Naive thymus-derived CD4-positive, alpha-beta T cell (primary cell): ENCODE measurements at places on chromosomes 11 and 22.

- DNase-seq: no peak
Observed at GRCh38 chr11:46570790-46571398, 22.9 kb downstream of the AMBRA1 start.

- DNase-seq: no peak
Observed at GRCh38 chr11:75627906-75628668, 40.8 kb downstream of the MAP6 start.

- peak; percentile 83 for DNase-seq
Observed at GRCh38 chr22:19730655-19731360, 7.5 kb downstream of the GP1BB start.

- DNase-seq: no peak
Observed at GRCh38 chr22:42062506-42063170, 8.0 kb downstream of the NAGA start.

DNA sequence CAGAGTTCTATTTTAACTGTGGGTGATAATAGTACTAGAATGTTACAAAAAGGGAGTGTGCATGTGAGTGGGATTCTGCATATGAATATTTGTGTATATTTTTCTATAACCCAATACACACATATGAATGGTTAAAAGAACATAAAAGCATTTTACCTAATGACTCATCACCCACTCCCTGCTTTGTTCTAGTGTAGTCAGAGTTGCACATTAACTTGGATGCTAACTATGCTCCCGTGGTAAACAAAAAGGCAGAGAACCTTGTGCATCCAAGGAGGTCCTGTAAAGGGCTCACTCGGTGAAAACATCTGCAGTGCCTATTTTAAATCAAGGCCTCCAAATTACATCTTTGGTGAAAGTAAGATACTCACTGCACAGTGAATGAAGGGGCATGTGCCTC is 1289.4 kb downstream of the LRRC4C start:
- DNase-seq: no peak

GRCh38 chr11:2564008-2564530 is 119.3 kb downstream of the KCNQ1 start:
- no peak for DNase-seq

DNA sequence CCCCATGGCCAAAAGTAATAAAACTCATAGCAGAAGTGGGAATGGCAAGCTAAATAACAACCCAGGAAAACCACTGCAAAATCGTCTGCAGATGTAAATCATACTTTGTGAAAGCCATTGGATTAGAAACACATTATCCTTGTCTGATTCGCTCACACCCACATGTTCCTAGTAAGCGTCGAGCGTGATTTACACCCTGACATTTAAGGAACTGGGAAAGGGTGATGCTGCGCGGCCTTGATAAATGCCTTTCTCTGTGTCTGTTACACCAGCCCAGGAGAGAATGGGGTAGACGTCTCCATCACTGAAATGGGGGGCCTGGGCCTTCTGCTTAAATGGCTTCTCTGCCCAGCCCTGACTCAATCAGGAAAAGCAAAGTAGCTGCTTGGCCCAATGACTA is 162.7 kb downstream of the NTM start:
- DNase-seq: no peak

DNA sequence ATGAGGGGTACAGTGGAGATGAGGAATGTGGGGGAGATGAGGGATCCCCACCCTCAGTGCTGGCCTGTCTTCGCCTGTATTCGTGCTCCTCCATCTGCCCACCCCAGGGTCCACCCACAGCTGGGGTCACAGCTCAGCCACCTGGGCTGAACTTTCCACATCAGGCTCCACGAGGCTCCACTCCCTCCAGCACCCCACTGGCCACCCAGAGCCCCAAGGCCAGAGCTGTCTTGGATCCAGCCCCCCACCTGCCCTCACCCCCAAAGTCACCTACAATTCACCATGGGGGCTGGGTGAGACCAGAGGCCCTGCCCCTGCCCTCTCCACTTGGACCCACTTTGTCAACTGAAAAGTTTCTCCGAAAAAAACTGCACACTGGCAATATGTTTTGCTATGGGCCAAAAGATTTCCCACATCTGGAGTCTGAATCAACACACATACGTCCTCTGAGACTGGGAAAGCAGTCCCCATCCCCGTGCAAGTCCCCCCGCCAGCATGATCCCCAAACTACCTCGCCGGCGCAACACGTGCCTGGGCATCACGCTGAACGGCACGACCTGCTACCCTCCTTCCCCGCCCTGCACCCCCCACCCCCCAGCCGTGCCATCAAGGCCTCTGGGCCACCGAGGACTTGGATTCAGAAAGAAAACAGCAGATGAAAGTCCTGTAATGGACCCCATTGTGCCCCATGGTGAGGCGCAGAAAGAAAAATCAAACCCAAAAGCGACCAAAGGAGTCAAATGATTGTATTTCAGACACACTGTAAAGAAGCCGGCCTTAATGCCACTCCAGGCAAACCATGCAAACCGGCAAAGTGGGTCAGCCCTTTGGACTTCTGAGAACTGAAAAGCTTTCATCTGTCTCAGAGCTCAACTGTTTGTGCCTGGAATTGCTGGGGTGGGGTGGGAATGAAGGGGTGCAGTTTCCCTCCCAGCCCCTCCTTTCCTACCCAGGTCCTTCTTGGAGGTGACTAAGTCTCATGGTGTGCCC is 16.5 kb upstream of the GAL start:
- no peak for DNase-seq

DNA sequence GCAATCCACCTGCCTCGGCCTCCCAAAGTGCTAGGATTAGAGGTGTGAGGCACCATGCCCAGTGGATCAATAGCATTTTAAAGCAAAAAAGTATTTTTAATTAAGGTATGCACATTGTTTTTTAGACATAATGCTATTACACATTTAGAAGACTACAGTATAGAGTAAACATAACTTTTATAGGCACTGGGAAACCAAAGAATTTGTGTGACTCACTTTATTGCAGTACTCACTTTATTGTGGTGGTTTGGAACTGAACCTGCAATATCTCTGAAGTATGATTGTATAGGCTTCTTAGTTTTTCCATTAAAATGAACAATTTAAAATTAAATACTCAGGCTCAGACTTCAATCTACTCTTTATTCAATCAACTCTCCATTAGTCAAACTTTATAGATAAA is 17.5 kb upstream of the CD3E start:
- DNase-seq: no peak

DNA sequence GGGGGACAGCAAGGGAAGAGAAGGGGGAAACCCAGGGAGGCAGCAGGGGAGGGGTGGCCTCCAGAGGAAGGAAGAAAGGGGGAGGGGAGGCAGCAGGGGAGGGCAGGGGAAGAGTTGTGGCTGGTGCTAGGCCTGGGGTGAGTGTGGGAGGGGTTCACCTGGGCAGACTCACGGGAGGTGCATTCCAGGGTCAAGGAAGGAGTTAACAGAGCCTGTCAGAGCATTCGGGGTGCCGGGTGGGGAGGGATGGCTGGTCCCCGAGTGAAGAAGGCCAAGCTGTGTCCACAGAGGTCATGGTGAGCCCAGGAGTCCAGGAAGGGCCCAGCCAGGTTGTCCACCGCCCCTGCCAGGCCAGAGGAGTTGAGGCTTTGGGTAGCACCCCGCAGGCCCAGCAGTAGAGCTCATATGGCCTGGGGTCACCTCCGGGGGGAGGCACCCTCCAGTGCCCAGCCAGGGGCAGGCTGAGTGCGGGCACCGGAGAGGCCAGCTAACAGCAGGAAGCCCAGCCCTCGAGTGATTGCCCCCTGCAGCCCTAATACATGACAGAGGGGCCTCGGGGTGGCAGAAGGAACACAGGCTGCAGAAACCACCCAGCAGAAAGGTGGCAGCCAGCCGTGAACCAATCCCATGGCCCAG is 31.1 kb upstream of the PPARA start:
- DNase-seq: no peak

DNA sequence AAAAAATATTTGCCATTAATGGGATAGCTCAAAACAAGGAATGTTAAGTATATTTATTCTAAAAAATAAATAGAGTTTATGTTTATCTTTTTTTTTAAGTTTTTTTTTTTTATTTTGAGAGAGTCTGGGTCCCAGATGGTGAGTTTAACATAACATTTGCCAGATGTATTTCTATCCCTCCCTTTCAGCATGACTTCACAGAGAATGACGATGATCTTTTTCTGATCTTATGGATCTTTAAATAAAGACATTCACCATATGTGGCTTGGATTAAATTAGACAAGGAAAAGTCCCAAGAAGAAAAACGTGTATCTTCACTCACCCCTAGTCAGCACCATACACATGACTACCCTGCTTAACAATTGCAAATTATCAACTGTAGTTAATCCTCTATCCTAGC is 839.8 kb upstream of the CNTN5 start:
- no peak for DNase-seq

GRCh38 chr11:120932305-120932915 is 91.5 kb upstream of the TBCEL start:
- no peak for DNase-seq

DNA sequence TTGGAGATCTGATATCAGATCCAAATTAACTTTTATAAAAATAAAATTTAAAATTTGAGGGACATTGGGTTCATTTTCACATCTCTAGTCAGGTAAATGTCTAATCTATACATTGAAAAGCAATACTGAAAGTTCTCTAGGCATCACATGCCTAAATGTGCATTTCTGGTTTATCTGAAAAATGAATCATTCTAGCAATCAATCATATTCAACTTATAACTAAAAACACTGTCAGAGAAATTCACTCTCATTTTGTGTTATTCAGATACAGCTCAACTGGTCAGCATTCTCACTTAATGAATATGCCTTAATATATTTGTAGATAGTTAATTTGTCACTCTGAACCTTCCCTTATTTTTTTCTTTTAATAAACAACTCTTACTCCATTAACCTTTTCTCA is 243.2 kb downstream of the CASP12 start:
- no peak for DNase-seq

GRCh38 chr11:110497231-110497978 is 67.7 kb downstream of the FDX1 start:
- no peak for DNase-seq

GRCh38 chr11:128776424-128777284 is 82.8 kb downstream of the FLI1 start:
- DNase-seq: peak; percentile 25

DNA sequence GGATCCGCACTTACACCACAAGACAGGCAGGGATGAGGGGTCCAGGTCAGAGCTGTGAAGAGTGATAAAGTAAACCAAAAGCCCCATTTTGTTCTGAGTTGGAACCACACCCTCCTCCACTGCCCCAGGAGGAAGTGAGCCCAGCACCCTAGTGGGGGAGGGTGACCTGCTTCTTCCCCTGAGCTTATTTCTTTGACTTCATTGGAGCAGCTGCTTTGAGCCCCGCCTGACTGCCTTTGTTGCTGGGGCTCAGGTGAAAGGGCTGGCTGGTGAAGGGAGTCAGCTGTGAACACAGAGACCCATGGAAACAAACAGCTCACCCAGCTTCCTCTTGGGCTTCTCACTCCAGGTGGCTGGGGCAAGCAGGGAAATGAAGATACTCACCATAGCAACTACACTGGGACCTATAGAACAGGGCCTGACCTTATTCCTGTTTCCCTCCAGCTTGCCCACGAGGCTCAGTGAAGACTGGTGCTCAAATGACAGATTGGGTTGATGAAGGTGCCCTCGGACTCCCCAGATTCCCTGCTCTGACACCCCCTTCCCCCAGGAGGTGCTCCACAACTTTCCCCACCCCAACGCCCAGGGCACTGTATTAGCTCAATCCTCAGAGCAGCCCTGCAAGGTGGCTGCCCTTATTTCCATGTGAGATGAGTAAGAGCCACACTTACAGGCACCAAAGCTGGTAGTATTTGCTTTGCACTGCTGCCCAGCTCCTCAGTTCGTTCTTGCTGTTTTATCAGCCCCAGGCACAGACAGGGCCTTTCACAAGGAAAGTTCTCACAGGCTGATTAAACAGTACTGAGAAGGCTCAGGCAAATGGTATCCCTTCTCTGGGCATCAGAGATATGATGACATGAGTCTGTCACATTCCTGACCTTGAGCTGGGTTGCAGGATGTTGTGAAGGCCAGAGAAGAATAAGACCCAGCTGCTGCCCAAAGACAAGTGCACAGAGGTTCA is 2.4 kb downstream of the UCP2 start:
- DNase-seq: peak; percentile 91

GRCh38 chr11:119192111-119192510 is 6.8 kb downstream of the NHERF4 start:
- no peak for DNase-seq
